ENCODE measurements at places on chromosomes 13 and 19.
A peak's percentile ranks its signal among the peaks of the same experiment; 100 is the strongest.

- peak; percentile 78 for DNase-seq
These were observed 24.2 kb downstream of the C19orf12 start for GRCh38 chr19:29690842-29691241.

DNA sequence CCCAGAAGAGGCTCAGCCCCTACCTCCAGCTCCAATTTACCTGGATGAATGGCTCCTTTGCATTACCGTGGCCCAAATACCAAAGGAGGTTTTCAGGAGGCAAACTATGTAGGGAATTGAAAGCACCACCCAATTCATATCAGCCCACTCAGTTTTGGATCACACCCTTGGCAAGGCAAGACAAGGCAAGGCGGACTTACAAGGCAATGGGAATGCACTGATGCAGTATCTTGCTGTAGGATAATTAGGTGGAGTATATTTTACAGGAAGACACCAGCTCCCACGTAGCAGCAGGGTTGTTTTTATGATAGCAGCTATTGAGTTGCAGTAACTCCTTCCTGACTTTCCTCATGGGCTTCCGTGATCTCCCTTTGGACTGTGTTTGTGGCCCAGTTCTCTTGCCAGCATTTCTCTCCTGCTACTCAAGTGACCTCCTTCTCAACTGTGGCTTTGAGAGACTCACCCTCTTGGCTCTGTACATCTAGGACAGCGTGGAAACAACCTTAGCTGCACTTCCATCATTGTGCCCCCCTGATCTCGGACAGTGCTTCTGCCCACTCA, 935.9 kb downstream of the EFNB2 start:
- DNase-seq: no peak

GRCh38 chr13:53408847-53409568, 380.4 kb downstream of the OLFM4 start:
- DNase-seq: no peak

DNA sequence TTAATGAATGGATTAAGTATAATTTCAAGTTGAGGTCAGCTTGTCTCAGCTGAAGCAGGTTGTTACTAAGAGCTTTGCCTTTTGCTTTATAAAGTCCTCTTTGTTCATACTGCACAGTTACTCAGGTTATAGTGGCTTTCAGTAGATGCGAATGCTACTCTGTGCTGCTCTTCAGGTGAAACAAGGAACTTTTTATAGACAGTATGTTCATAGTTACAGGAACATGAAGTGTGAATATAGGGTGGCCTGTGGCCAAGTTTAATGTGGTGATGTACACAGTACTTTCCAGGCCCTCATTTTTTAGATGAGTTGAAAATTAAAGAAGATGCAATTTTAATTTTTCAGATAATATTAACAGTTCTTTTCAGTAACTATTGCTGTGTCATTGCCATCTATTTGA, 20.8 kb downstream of the SUGT1 start:
- DNase-seq: no peak

- DNase-seq: no peak
These were observed 1714.4 kb downstream of the OLFM4 start for GRCh38 chr13:54742984-54743383.

GRCh38 chr13:106348075-106348840, 187.2 kb downstream of the EFNB2 start:
- DNase-seq: peak; percentile 70

- no peak for DNase-seq
These were observed 92.0 kb upstream of the WASF3 start for GRCh38 chr13:26465514-26465913.

DNA sequence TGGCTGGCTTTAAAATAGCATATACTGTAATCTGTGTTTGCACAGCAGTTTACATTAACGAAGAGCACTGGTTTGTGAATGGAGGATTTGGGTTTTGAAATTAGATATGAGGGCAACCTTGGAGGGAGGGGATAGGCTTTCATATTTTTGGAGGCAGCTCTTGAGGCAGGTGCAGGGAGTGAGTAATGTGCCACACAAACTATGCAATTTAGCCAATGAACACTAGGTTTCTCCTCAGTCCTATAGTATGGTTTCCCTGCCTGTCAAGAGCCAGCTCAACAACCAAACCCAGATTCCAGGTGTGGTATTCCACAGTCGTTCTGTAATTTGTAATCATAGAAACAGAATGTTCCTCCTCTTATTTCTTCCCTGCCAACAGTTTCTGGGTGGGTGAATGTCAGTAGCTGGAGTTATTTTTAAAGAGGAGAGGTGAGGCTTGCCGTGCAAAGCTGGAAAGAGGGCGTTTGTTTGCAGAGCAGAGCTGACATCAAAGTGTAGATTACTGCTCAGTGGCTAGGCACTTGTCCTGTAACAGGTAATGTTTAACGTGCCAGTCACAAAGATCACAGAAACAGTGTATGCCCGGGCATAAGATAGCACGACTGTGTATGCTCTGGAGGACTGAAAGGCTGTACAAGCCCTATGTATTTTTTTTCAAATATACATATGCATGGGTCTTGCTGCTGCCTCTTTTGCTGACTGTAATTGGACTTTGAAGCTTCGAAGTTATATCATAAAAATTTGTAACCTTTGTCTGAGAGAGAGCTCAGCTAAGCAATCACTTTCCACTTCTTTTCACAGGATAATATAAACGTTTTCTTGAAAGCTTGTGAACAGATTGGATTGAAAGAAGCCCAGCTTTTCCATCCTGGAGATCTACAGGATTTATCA, 124.2 kb downstream of the LMO7 start:
- no peak for DNase-seq
